ENCODE measurements at places on chromosomes 13 and 19.

DNA sequence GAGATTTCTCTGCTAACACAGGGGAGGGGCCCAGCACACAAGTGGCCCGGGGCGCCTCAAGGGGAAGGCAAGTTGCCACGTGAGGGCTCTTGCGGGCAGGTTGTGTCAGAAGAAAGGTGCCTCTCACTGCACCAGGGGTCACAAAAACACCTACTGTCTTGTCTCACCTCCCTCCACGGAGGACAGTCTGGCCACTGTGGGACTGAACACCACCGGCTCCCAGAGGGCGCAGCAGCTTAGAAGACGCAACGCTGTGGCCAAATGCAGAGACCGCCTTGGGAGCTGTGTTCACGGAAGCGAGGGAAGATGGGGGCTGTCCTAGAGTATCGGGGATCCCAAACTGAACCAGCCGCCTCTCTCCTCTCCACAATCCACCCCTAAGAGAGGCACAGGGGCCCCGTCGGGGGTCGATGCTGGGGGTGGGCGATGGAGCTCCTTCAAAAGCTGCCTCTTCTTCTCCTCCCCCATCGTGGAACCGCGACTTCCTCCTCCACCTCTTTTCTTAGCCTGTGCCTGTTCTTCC, 177.5 kb downstream of the FOXO1 start:
- no peak for DNase-seq

DNA sequence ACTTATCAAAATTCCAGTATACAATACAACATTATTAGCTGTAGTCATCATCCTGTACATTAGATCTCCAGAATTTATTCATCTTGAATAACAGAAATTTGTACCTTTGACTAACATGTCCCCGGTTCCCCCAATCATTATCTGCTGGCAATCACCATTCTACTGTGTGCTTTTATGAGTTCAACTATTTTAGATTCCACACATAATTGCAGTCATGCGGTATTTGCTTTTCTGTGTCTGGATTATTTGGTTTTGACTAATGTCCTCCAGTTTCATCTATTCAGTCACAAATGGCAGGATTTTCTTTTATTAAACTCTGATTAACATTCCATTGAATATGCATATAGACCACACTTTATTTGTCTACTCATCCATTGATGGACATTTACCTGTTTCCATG, 530.7 kb upstream of the SLITRK1 start:
- no peak for DNase-seq

- no peak for DNase-seq
Measured at GRCh38 chr13:23703246-23703860, 133.1 kb downstream of the TNFRSF19 start.

GRCh38 chr13:110690516-110690915, 15.4 kb downstream of the CARS2 start:
- DNase-seq: no peak

- DNase-seq: no peak
Measured at GRCh38 chr19:48509467-48510194, 2.0 kb downstream of the LMTK3 start.

DNA sequence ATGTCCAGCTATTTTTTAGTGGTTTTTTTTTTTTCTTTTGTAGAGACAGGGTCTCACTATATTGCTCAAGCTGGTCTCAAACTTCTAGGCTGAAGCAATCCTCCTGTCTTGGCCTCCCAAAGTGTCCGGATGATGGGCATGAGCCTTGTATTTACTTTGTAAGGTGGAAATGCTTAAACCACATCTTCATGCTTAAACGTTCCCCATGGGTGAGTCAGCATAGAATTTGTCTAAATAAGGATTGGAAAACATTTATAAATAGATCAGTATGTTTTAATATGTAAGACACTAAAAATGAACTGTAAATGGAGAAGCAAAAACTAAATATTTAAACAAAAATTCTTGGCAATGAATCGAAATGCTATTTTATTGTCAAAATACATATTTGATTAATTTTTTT, 698.0 kb downstream of the PCDH9 start:
- DNase-seq: no peak

Data from T-helper 17 cell (primary cell).